Upper lobe of right lung (tissue), 1 donor: ENCODE measurements at places on chromosomes 11 and 22. TPM values are rescaled to one million over a fixed set of nuclear protein-coding genes. Genes with fewer than 3 reads are reported as not detected.

TPBGL gene
- total RNA-seq, result 0.64 TPM

NUP160 gene
- total RNA-seq, result 40.4 TPM

LUZP2 gene
- 0.23 TPM for total RNA-seq

ARHGAP8 gene
- total RNA-seq, result 18.1 TPM

RASSF10 gene
- 4.8 TPM for total RNA-seq

TRPM5 gene
- not detected for total RNA-seq

DNA sequence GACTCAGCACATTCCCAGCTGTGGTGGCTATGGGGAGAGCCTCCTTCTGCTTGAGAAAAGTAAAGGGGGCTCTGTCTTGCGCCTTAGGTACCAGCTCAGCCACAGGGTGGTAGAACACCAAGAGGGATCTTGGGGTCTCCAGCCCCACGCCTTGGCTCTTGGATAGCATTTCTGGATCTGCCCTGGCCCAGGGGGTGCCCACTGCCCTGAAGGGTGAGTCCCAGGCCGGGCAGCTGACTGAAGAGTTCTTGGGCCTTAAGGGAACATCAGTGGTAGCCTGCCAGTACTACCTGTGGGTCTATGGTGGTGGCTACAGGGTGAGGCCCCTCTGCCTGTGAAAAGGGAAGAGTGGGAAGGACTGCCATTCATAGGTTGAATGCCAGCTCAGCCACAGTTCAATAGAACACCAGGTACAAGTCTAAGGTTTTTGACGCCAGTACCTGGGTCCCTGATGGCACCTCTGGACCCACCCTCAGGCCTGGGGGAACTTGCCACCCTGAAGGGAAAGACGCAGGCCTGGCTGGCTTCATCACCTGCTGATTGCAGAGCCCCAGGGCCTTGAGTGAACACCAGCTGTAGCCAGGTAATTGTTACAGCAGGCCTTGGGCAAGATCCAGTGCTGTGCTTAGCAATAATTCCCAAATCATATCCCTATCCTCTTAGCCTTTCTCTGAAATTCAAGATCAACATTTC lies 3.9 kb downstream of the CWF19L2 start:
- DNase-seq, result no peak
- no peak overlapping the region for H3K27ac ChIP-seq
- peaks cover 14% of the 10 kb centered on the region for H3K4me1 ChIP-seq

- DNase-seq, result no peak
- H3K27me3 ChIP-seq, result no peaks in the 10 kb centered on the region
- no peaks in the 10 kb centered on the region for H3K36me3 ChIP-seq
- H3K4me3 ChIP-seq, result no peak overlapping the region
These were observed 257.1 kb upstream of the CADM1 start for GRCh38 chr11:115761348-115761747.

- H3K4me1 ChIP-seq, result peaks cover 4% of the 10 kb centered on the region
- DNase-seq, result no peak
- no peak overlapping the region for H3K4me3 ChIP-seq
- no peaks in the 10 kb centered on the region for H3K36me3 ChIP-seq
- H3K27me3 ChIP-seq, result no peaks in the 10 kb centered on the region
- no peak overlapping the region for H3K27ac ChIP-seq
These were observed 438.1 kb downstream of the NTM start for GRCh38 chr11:131808470-131808869.

DNA sequence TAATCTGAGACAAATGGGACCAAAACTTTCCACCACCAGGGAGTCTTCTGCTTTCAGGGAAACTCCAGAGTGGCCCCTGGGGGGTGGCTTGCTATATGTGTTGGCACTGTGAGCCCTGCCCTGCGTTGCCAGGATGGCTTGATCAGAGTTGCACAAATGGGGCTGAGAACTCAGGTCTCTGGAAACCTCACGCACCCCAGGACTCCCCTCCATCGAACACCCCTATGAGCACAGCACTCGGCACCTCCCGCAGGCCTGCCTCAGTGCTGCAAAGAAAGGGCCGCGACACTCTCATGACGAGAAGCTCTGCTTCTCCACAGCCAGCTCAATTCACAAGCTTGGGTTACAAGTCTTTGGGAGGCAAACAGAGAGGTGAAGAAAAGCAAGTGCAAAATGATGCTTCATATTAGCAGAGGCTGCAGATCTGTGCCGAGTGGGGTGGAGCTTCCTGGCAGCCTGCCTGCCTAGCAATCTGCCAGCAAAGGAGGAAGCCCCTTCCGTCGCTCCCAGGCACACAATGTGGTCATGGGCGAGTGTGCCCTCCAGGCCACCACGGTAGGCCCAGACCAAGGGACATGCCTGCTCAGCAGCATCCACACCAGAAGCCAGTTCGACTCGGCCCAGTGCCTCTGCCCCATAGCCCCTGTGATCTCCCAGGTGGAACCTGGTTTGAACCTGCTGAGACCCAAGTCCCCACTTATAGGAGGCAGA lies 55.7 kb downstream of the MYH9 start:
- peak overlapping the region; percentile 91 for H3K27ac ChIP-seq
- H3K27me3 ChIP-seq, result no peaks in the 10 kb centered on the region
- peak; percentile 82 for DNase-seq

DNA sequence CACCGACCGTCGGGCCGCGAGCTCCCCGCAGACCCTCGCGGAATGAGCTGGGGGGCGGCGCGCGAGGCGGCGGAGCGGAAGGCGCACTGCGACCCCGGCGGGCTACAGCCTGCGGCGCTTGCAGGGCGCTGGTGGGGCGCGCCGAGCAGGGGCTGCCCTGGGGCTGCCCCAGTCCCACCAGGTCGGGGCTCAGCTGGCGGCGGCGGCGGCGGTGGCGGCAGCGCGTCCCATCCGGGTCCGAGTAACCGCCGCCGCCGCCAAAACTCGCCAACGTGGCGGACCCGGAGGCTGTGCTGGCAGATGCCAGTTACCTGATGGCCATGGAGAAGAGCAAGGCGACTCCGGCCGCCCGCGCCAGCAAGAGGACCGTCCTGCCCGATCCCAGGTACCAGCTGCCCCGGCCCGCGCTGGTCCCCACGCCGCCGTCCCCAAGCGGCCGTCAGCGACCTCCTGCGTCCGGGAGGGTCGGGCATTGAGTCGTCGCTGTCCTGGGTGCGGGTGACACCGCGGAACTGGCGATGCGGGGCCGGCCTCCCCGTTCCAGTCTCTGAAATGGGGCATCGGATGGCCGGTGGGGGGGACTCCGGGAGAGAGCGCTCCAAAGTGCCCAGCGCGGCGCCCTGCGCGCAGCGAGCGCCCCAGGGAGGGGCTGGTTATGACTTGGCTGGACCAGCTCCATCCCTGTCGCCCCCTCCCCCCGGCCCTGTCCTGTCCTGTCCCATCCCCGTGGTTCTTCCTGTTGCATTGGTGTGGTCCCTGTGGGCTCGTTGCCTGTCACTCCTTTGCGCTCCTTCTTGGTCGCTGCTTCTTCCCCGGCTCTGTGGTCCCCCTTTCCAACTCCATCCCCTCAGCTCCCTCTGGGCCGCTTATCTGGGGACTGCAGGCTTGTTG lies 63.5 kb downstream of the CRYBB2 start:
- H3K36me3 ChIP-seq, result no peaks in the 10 kb centered on the region
- peaks cover 41% of the 10 kb centered on the region for H3K27me3 ChIP-seq
- no peak for DNase-seq
- no peak overlapping the region for H3K4me3 ChIP-seq

DNA sequence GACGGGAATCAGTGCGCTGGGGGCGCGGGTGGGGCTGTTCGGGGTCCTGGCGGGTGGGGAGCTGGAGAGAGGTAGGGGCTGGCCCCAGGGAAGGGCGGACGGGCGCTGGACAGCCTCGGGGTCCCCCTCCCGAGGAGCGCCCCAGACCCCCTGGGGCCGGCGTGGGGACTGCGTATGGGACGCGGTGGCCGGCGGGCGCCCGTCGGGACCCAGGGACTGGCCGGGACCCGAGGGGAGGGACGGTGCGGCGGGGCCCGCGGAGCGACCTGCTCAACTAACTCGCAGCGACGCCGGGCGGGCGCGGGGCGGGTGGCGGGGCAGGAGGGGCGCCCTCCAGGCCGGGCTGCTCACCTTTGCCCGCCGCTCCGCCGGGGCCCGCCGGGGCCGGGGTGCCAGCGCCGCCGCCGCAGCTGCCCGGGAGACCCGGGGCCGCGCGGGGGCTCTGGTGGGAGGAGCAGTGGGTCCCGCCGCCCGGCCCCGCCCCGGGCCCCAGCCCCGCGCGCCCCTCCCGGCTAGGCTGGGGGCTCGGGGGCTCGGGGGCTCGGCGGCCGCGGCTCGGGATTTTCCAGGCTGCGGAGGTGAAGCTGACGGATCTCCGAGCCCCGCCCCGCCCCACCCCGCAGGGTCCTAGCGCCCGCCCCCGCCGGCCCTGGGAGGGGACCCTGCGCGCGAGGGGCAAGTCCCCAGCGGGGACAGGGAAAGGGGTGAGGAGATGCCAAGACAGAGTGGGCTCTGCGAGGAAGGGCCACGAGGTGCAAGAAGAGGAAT lies 12.3 kb downstream of the STARD10 start:
- no peaks in the 10 kb centered on the region for H3K27me3 ChIP-seq
- peak overlapping the region; percentile 66 for H3K27ac ChIP-seq
- no peaks in the 10 kb centered on the region for H3K36me3 ChIP-seq

DNA sequence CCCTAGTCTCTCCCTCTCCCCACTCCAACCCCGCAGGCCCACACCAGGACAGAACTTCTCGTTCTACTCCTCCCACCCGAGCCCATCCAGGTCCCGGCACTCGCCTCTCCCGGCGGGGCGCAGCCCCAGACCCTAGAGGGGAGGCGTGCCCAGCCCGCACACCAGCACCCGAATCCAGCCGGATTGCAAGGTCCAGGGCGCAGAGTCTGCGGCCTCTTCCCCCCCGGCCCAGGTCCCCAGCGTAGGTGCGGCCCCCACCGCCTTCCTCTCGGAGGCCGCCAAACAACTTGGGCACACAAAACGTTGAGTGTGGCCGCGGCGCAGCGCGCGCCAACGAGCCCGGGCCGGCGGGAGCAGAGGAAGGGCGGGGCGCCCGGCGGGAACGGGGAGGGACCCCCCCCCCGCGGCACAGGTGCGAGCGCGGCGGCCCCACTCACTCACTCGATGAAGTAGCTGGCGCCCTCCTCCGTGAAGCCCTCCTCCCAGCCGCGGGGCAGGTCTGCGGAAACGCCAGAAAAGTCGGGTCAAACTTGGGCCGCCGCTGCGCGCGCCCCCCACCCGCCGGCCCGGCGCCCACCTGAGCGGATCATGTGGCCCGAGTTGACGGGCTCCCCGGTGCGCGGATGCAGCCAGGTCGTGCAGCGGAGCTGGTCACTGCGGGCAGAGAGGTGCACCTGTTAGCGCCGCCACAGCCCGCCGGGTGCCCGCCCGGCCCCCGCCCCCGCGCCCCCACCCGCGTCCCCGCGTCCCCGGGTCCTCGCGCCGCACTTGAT lies 480 bp downstream of the PLEKHA7 start:
- H3K27ac ChIP-seq, result peak overlapping the region; percentile 47
- H3K4me3 ChIP-seq, result peak overlapping the region; percentile 72
- no peaks in the 10 kb centered on the region for H3K36me3 ChIP-seq
- DNase-seq, result peak; percentile 81

DNA sequence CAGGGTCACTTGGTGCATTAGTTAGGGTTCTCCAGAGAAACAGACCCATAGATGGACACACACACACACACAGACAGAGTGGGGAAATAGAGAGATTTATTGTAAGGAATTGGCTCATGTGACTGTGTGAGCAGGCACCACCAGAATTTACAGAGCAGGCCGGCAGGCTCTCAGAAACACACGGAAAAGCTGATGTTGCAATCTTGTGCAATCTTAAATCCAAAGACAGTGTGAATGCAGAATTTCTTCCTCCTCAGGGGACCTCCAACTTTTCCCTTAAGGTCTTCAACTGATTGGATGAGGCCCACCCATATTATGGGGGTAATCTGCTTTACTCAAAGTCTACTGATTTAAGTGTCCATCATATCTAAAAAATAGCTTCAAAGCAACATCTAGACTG lies 49.8 kb downstream of the APIP start:
- H3K27ac ChIP-seq, result no peak overlapping the region
- no peaks in the 10 kb centered on the region for H3K27me3 ChIP-seq
- H3K36me3 ChIP-seq, result no peaks in the 10 kb centered on the region
- no peak overlapping the region for H3K4me3 ChIP-seq

- peaks cover 17% of the 10 kb centered on the region for H3K4me1 ChIP-seq
- peaks cover 18% of the 10 kb centered on the region for H3K27me3 ChIP-seq
- H3K36me3 ChIP-seq, result no peaks in the 10 kb centered on the region
- peak; percentile 69 for DNase-seq
- peak overlapping the region; percentile 75 for H3K27ac ChIP-seq
- H3K4me3 ChIP-seq, result peak overlapping the region; percentile 71
These were observed 1.3 kb downstream of the SCARF2 start for GRCh38 chr22:20436307-20436767.

- H3K27ac ChIP-seq, result peak overlapping the region; percentile 26
- peak; percentile 93 for DNase-seq
- peaks cover 8% of the 10 kb centered on the region for H3K27me3 ChIP-seq
- H3K36me3 ChIP-seq, result no peaks in the 10 kb centered on the region
- no peak overlapping the region for H3K4me3 ChIP-seq
- peaks cover 18% of the 10 kb centered on the region for H3K4me1 ChIP-seq
These were observed 19.2 kb upstream of the TALDO1 start for GRCh38 chr11:727859-728748.

GRCh38 chr11:66541892-66542291 lies 4.0 kb downstream of the ZDHHC24 start:
- H3K4me3 ChIP-seq, result no peak overlapping the region
- no peaks in the 10 kb centered on the region for H3K27me3 ChIP-seq
- H3K4me1 ChIP-seq, result peaks cover 27% of the 10 kb centered on the region

GRCh38 chr22:42473484-42474193 lies 41.4 kb upstream of the NFAM1 start:
- H3K4me1 ChIP-seq, result no peaks in the 10 kb centered on the region
- H3K36me3 ChIP-seq, result no peaks in the 10 kb centered on the region
- no peak overlapping the region for H3K4me3 ChIP-seq
- H3K27ac ChIP-seq, result no peak overlapping the region
- H3K27me3 ChIP-seq, result no peaks in the 10 kb centered on the region
- DNase-seq, result no peak

DNA sequence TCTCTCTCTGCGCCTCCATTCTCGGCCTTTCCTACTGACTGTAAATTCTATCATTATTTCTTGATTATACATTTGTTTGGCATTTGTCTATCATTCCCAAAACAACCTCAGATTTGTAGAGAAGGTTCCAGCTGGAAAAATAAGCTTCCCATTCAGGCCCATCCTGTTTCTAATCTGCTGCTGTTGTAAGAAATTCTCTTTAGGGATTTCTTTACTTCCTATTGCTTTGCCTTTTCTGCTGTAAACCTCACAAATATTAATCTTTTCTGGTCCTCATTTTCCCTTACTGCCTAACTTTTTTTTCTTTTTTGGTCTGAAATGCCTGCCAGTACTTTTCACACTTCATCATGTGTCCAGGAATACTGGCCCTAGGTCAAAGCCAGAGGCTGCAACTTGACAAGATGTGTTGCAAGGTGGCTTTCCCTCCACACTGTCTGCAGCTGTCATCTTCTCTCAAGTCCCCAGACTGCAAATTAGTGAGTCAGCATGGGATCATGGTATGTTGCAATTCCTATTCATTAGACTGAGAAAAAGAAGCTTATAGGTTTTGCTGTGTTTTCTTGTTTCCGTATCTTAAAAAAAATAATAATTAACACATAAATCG lies 858.7 kb upstream of the CHORDC1 start:
- H3K4me3 ChIP-seq, result no peak overlapping the region
- H3K4me1 ChIP-seq, result no peaks in the 10 kb centered on the region
- H3K36me3 ChIP-seq, result no peaks in the 10 kb centered on the region
- H3K27me3 ChIP-seq, result no peaks in the 10 kb centered on the region
- DNase-seq, result no peak

DNA sequence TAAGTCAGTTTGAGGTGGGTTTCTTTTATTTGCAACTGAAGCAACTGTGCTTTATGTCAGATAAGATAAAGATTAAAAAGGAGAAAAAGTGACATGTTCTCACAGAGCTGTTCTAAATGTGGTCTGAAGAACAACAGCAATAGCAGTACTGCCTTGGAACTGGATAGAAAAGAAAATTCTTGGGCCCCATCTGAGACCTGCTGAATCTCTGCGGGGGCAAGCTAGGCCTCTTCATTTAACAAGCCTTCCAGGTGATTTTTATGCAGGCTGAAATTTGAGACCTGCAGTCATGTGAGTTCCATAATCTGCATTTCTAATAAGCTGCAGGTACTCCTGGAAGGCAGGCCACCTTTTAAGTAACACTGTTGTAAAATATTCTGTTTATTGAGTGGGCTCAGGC lies 91.4 kb upstream of the CTSC start:
- H3K4me1 ChIP-seq, result no peaks in the 10 kb centered on the region
- H3K4me3 ChIP-seq, result no peak overlapping the region
